ENCODE measurements at places on chromosomes 4 and X.

GRCh38 chrX:41180194-41180908 is 95.1 kb downstream of the USP9X start:
- DNase-seq, result no peak

DNA sequence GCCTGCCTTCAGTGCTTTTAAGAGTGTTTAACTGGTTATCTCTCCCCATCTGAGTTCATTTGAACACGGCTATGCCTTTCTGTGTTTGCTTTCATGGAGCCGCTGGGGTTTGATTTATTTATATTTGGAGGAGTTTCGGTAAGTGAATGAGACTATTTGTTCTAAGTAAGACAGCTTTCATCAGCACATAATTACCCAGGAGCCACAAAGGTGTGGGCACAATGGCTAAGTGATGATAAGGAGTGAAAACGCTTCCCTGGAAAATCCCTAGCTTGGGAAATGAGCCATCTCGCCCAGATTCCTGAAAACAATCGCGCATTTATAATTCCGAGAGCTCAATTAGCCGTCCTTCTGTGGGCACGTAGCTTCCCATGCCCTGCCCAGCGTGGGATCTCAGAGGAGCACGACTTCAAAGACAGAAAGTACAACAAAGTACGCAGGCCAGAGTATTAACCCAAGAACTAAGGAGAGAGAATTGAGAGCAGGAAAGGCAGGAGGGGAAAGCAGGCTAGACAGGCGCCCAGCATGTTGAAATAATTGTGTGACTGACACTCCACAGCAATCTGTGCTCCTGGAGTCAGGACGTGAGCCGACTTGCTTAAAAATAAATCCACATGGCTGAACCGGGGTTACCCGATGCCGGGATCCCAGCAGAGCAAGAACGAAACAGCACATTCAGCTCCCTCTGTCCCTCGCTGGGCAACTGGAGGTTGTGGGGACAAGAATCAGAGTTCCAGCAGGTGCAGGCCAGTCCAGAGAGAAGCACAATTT is 99.0 kb downstream of the DHRSX start:
- DNase-seq, result no peak

DNA sequence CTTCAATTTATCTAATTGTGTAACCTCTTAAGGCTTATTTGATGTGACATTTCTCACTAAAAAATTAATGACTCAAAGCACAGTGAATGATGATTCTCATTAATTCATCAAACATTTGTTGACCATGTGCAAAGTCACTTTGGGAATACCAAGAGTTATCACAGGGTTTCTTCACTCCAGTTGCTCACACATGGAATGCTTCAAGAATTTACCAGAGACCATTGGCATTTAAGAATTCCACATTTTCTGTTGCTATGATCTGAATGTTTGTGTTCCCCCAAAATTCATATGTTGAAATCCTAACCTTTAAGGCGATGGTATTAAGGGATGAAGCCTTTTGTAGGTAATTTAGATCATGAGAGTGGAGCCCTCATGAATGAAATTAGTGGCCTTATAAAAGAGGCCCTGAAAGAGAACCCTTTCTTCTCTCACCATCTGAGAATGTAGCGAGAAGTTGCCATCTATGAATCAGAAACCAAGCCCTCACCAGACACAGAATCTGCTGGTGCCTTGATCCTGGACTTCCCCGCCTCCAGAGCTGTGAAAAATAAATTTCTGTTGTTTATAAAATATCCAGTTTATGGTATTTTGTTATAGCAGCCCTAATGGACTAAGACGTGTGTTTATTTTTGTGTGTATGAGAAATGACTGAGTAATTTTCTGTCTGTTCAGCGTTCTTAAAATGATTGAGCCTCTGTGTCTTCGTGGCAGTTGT is 16.4 kb upstream of the SRPX start:
- DNase-seq, result no peak

DNA sequence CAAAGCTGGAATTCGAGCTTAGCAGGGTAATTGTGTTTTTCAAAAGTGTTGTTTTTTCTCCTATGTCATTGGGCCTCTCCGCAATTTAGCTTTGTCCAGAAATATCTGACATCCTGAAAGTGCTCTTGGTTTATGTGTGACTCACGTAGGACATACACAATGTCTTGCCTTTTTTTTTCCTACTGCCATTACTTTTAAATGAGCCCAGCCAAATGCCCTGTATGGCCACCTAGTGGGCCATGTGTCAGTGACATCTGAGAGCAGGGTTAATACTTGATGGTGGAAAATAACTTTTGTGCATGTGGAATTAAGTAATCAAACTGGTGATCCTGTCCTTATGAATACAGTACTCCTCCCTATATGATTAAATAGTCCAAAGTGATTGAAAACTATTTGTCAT is 1411.1 kb upstream of the TENM3 start:
- no peak for DNase-seq

DNA sequence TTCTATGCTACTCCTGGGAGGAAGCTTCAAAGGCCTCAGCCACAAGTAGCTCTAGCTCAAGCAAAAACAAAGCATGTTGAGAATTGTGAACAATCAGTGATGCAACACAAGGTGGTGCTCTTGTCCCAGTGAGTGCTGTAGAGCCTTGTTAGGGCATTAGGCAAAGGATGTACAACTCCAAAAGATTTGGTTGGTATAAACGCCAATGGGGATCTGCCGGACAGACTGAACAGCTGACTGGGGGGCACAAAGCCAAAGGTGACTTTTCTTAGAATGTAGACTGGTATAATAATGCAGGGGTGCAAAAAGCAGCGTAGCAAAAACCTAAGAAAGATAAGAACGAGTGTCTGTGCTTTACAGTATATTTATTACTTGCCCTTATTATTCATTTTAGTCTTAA is 62.6 kb upstream of the ALB start:
- DNase-seq, result no peak

GRCh38 chrX:112761242-112762207 is 79.1 kb downstream of the AMOT start:
- DNase-seq, result no peak

GRCh38 chr4:154529728-154530519 is 20.3 kb downstream of the PLRG1 start:
- no peak for DNase-seq

GRCh38 chr4:81647388-81647787 is 175.7 kb upstream of the RASGEF1B start:
- DNase-seq, result no peak

- DNase-seq, result no peak
Observed at GRCh38 chr4:159429693-159430035, 326.8 kb downstream of the RAPGEF2 start.

DNA sequence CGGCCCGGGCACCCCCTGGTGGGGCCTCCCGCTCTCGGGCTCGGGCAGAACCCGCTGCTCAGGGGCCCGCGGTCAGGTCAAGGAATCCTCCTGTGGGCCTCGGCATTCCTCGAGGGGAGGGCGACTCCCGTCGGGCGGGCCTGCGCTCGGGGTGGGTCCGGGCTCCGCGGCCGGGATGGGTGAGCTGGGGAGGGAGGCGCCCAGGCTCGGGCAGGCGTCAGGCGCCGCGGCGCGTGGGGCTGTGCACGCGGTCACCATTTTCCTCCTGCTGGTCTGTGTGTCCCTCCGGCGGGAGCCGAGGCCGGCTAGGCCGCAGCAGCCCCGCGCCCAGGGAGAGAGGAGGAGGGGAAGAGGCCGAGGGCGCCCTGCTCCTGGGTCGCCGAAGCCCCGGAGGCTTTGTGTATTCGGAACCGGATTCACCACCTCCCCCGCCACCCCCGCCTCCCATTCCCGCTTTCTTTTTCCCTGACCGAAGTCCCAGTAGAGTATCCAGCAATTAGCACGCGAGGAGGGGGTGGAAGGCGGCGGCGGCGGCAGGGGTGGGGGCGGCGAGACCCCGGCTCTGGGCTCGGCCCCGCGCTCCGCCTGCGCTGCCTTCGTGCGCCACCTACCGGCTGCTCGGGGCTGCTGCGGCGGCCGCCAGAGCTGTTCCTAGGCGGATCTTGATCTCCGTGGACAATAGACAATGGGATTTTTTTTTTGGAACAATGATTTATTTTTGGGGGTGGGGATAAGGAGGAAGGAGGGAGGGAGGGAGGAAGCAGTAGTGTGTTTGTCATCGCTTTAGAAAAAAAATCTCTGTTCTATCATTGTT is 99.0 kb upstream of the MAML3 start:
- DNase-seq, result peak; percentile 36

DNA sequence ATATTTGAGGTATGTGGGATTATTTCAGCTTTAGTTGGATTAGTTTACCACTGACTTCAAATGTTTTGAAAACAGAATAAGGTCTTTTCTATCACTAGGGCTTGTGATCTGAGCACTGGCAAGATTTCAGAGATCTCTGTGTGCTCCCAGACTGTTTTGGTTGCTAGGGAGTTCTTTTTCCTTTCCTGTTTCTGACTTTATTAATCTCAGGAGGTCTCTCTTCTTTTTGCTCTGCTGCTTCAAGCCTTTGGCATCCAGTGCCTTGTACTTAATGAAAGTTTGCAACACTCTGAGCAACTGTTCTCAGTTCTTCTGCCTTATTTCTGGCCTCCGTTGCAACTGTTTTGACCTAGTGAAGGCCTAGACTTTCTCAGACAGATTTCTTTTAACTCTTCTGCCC is 32.1 kb upstream of the PAQR3 start:
- no peak for DNase-seq

DNA sequence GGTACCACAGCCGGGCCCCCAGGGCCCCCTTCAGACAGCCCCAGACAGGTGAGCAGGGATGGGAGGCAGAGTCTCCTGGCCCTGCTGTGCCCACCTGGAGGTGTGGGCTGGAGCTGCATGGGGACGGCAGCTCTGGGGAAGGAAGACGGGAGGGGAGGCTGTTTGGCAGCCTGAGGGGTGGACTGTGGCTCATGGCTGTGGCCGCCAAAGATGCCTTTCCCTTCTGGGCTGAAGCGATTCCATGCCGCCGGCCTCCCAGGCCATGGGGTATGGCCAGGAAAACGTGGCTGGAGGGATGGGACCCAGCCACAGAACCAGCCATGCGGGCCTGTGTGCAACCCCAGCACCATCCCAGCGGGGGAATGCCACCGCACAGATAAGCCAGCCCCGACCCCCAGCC is 65.7 kb downstream of the FAM53A start:
- DNase-seq, result no peak

DNA sequence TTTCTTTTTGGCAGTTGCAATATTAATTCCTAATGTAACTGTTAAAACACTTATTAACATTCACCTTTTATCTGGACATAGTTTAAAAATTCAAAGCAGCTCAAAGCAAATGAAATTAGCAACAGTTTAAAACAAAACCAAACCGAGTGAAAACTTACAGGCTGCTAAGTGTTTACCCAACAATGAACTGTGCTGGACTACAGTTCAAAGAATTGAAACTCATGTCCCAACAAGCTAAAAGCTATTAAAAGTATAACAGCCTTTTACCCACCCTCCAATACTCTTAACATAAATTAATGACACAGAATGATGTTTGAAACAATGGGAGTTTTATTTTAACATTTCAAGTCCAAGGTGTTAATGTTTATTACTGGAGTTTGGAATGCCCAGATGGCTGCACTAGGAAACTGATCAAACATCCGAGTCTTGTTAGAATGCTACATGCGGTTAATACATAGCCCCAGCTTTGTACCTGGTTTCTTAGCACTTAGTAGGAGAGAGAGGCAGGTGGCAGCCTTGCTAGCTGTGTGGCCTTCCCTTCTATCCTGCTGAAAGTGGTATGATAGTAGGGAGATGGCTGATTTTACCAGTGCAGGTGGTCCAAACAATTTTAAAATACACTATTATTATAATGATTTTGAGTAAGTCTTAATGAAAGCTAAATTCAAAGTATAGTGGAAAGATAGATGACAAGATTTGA is 21.1 kb upstream of the FRYL start:
- no peak for DNase-seq

DNA sequence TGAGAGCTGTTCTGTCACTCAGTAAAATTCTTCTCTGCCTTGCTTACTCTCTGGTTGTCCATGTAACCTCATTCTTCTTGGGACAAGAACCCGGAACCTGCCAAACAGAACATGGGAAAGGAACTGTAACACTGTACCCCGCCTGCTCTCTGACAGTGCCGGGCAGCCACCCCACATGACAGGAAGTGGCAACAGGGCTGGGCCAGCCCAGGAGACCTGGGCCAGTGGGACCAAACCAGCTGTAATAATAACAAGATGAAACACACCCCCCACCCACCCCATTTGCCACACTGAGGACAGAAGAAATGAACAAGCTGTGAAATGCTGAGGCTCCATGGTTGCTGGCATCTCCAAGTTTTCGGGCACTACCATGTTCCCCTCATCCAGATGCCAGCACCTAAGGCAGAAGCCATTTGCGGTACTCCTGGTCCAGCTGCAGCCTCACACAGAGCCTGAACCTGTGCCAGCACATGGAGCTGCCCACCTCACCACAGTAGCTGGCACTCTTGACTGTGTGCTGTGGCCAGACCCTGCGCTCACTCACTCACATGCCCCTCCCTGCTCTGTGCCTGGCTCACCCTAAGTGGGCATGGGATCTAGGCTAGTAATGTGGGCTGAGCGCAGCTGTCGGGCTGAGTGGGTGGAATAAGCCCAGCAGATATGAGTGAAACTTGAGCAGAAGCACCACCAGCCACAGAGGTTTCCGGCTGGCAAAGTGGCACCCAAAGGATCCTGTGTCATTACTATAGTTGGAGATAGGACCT is 126.2 kb upstream of the UGT8 start:
- DNase-seq, result no peak

DNA sequence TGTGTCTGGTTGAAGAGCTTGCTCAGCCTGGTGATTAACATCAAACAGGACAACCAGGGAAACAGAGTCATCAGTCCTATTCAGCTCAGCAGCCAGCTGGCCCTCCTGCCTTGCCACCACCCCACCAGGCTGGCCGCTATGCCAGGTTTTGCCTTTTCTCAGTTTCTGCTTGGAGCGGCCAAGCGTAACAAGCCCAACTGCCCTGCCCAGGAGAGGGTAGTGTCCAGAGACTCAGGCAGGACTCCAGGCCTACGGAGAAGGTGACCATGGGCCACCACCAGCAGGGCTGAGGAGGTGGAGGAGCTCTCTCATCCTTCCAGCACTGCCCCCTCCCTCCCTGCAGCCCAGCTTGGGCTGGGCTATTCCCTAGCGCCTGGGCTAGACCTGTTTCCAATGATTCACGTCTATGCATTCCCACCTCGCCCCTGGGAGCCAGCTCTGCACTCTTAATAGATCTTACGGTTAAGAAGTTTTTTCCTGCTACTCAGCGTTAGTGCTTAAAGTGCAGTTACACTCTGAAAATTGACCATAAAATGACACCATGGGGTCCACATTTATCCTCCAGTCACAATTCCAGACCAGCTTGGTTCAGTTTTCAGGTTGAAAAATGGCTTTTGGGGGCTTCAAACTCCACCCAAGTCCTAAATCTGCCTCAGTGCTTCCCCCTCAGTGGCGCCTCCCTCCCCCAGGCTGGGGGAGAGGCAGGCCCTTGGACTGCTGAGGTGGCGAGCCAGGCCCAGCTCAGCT is 124.0 kb upstream of the PJA1 start:
- no peak for DNase-seq

- DNase-seq, result no peak
Observed at GRCh38 chr4:158586881-158587280, 65.2 kb downstream of the RXFP1 start.

DNA sequence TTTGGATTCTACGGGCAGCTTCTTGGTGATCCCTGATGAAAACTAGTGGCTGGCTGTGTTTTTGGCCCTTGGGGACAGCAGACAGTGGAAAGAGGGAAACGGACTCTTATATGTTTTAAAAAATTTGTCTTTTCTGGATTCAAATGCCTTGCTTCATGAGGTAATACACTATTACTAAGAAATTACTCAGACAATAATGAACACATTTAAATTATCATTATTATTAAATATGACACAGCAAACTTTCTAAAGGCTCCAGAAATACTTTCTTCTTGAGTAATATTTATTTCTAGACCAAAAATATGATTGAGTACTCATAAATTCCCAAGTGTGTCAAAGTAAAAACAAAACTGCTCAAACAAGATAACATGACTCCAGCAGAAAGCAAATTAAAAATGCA is 520.7 kb upstream of the AADAT start:
- no peak for DNase-seq

- no peak for DNase-seq
Observed at GRCh38 chr4:14787221-14787620, 215.1 kb upstream of the CPEB2 start.

Data from stimulated activated CD8-positive, alpha-beta memory T cell treated with anti-CD3 and anti-CD28 coated beads, Interleukin-2, amount 100 ng/mL, for 1 hour (primary cell).